ENCODE measurements at places on chromosomes 5 and 9.

DNA sequence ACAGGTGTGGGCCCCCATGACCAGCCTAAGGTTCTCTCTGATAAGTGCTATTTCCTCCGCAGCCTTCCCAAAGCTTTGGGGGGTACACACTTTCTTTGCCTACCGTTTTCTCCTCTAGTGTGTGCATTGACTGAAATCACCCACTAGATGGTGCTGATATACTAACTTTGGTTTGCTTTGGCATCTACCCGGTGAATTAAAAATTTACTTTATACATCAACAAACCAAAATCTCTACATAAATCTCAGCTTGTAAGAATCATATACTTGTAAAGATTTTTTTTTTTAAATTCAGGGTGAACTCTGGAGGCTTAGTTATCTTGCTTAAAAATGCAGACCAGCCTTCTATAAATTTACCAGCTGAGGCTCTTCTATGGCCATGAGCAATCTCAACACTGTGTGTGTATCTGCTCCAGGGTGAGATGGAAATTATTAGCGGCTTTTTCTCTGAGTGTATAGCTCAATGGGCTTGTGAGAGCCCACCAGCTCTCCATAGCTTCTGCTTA is 475.7 kb upstream of the TNC start:
- no peak for DNase-seq

DNA sequence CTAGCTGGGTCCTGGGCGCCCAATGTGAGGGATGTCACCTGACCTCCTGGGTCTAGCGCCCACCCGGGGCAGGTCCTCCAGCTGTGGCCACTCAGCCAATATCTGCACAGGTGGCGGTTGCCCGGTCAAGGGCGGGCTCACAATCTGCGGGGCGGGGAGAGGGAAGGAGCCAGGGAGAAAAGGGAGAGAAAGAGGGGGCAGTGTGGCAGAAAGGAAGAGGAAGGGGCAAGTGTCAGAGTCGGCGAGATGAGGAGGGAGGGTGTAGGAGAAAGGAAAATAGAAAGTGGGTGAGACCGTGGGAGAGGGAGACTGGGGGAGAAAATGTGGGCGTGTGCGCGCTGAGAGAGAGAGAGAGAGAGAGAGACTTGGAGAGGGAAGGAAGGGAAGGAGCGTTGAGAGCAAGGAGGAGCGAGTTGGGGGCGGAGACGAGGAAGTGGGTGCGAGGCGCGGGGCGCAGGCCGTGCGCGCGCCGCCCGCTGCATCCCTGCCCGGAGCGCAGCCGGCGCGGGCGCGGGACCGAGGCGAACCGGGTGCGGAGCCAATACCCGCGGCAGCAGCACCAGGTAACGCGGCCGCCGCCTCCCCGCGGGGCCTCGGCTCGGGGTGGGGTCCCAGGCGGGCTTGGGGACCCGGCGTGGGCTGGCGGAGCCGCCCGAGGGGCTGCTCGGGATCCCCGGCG is at the start of gene HRH2:
Gene HRH2, plus strand, starts transcription at position 479 of the 679 bp plus-strand sequence. CDS start 25,163 bp downstream, outside the sequence.
- DNase-seq, result peak; percentile 18

GRCh38 chr5:158928404-158928803 is 171.3 kb downstream of the EBF1 start:
- DNase-seq, result no peak

DNA sequence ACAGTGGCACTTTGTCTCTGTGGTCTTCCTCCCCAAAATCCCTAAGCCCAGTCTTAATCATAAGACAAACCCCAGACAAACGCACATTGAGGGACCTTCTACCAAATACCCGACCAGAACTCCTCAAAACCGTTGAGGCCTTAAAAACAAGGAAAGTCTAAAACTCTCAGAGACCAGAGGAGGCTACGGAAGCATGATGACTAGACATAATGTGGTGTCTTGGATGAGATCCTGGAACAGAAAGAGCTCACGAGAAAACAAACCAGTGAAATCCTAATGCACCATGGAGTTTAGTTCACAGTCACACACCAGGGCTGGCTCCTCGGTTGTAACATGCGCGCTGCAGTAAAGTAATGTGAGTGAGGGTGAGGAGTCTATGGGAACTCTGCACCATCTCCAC is 58.4 kb downstream of the OTULIN start:
- DNase-seq, result no peak
